Non-pigmented ciliary epithelial cell (primary cell): ENCODE measurements at places on chromosomes 16 and 17.

DNA sequence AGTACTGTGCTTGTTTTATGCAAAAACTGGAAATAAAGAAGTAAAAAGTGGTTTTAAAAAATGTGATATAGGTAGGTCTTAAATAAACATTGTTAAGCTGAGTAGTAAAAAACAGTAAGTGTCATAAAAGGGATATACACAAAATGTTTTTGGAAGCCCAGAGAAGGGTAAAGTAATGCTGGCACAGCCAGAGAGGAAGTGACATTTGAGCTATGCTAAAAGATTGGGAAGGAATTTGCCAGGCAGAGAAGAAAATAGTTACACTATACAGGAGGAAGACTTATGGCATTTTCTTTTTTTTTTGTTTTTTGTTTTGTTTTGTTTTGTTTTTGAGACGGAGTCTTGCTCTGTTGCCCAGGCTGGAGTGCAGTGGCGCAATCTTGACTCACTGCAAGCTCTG is 40.8 kb upstream of the TAOK1 start:
- no peak for DNase-seq

DNA sequence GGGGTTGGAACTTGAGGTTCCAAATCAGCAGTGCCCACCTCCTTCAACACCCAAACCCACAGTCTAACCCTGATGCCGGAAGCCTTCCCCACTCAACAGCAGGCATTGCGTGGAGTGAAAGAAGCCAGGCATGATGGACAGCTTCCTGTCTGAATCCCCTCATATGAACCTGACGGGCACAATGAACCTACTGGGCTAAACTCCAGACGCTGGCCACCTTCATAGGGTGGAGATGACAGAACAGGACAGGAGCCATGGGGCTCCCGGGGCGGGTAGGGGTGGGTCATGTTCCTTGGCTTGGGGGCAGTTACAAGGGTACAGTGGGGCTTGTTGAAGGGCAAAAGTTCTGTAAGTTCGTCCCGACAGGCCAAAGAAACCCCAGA is 460 bp upstream of the HSBP1 start:
- no peak for DNase-seq

DNA sequence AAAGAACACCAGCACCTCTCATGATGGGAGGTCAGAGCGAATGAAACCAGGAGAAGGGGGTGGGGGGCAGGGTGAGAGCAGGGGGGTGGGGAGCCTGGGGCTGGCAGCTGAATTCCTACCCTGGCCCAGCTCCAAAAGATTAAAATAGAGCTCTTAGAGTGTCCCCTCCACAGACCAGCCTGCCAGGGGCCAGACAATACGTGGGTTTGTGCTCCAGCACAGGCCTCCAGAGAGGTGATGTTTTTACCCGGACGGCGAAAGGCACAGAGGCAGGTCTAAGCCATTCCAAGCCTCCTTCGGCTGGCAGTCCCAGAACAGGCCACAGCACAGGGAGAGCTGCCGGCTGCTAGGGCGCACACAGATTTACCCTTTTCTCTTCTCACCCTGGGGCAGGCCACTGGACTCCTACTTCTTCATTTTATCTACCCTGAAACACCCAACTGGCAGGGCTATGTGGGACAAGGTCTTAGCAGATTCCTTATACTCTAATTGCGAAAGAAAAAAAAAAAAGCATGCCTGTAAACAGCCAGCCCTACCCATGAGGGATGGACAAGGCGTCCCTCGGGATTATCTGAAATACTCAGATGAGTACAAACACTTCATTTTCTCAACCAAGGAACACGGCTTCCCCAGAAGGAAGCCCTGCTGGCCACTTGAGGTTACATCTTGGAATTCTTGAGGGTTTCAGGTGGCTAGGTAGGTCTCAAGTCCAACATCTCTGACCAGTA is 71.9 kb upstream of the NOG start:
- DNase-seq, result no peak

- no peak for DNase-seq
These were observed 623 bp downstream of the MBTPS1 start for GRCh38 chr16:84115919-84116719.

DNA sequence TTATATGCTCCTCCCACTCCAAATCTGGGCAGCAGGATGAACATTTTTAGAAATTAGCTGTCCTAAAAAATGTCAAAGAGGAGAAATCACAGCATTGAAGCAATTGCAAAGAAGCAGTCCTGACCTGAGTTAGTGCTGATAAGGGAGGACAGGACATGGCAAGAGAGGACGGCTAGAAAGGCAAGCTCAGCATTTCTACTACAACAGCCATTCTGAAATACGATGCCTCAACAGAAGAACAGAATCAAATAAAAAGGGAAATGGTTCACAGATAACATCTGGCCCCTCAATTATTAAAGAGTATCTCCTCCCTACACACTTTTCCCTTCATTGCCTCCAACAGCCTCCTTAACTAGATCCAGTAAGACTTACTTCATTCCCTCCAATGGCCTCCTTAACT is 18.3 kb downstream of the VPS53 start:
- no peak for DNase-seq

DNA sequence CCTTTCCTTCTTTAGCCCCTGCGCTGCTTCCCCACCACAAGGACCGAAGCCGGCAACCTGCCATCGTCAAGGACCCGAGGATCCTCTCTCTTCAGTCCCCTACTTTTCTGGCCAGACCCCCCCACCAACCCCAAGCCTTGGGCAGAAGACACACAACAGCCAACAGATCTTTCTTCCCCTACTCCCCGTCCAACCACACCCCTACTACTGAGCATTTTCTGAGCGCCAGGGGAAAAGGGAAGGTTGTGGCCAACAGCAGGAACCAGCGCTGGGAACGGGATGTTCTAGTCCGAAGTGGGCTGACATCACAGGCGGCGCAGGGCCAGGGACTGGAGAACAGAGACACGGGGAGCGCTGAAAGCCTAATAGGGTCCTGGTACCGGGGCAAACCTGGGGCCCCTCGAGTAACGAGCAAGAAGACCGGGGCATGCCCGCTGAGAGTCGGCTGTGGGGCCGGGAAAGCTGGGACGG is 528 bp downstream of the PER1 start:
- no peak for DNase-seq

GRCh38 chr16:83220066-83220465 is 587.7 kb upstream of the HSBP1 start:
- no peak for DNase-seq

GRCh38 chr17:38703742-38704605 is 1.1 kb upstream of the MLLT6 start:
- DNase-seq, result no peak

DNA sequence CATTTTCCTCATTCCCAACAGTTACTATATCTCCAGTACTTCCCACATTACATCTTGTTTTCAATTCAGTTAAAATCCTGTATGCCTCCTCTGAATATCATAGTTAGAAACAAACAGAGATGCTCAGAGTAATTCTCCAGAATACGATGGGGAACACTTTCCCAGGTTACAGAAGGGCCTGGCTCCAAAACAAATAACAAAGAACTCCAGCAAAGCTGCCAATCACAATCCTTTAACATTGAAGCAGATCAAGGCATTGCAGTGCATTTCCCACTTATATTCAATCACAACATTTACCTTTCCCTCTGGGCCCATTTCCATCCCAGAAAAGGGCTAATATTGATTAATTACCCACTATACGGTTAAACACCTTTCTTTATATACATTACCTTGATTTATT is 29.4 kb upstream of the PMFBP1 start:
- DNase-seq, result no peak

DNA sequence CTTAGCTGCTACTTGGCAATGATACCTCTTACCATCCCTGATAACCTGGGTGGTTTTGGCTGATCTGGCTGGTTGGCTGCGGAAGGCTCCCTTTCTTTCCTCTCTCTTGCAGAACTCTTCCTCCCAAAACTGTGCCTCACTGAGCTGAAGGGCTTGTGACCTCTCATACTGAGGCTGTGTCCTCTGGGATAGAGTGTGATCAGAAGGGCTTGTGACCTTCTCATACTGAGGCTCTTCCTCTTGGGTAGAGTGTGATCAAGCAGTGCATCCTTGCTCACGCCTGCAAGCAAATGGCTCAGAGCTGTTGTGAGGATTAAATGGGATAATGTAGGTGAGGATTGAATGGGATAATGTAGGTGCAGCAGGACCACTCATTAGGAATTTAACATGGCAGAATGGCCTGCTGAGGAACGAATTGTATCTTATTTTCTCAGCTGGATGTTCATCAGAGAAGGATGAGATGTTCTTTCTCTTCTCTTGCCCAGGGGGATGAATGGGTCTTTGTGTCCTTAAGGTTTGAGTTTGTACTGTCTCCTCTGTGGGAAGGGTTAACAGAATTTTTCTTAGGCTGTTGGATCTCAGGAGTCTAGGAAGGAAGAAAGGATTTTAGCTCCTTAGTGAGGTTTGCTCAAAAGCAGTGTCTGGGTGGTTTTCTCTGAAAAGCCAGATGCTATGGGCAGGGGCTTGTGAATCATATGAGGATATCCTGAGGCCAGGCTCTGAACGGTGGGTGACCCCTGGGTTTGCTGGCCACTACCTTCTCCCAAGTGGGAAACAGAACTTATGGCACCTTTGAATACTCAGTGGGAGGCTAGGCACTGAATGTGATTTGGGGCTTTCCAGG is 130.0 kb upstream of the HS3ST2 start:
- no peak for DNase-seq

DNA sequence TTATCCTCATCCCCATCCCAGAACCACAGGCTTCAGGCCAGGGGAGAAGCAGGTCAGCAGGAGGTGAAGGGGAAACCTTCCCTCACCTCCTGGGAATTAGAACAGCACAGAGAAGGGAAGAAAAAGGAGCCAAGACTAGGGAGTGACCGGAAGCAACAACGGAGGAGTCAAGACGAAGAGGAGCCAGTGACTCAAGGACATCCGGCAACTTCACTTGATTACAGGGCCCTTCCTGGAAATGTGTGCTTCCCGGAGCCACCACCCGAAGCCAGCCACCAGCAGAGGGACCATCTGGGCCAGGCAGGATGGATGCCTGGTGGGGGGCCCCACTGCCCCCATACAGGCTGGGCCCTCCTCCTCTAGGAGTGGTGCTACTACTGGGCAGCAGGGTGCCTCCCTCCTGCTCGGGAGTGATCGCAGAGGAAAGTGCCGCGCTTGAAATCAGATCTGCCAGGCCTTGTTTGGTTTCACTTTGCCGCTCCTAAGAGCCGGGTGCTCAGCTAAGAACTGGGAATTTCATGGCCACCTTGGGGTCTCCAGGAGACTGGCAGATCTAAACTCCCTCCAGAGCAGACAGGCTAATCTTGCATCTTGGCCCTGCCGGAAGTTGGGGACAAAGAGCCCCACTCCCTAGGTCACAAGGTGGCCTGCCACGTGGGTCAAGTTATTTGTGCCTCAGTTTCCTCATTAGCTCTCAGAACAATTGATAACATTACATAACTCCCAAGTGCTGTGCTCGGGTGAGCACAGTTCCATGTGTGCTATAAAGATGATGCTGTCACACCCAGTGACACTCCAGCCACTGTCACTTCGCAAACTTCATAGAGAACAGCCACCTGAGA is 6.6 kb downstream of the CDC42EP4 start:
- DNase-seq, result no peak

DNA sequence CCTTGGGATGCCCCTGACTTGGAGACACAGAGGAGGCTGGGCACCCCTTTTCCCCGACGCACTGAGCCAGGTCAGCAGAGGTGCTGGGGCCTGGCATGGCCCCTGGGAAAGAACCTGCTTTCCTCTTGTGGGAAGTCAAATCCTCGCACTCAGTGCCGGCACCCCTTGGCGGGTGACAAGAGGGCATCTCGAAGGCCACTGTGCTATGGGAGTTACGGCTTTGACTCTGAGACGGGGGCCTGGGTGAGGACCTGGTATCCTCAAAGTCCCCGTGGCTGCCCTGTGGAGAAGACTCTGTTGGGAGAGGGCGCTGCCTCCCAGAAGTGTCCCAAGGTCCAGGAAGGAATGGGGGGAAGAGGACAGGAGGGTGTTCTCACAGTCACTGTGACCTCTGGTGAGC is 117.0 kb downstream of the METRNL start:
- DNase-seq, result no peak

DNA sequence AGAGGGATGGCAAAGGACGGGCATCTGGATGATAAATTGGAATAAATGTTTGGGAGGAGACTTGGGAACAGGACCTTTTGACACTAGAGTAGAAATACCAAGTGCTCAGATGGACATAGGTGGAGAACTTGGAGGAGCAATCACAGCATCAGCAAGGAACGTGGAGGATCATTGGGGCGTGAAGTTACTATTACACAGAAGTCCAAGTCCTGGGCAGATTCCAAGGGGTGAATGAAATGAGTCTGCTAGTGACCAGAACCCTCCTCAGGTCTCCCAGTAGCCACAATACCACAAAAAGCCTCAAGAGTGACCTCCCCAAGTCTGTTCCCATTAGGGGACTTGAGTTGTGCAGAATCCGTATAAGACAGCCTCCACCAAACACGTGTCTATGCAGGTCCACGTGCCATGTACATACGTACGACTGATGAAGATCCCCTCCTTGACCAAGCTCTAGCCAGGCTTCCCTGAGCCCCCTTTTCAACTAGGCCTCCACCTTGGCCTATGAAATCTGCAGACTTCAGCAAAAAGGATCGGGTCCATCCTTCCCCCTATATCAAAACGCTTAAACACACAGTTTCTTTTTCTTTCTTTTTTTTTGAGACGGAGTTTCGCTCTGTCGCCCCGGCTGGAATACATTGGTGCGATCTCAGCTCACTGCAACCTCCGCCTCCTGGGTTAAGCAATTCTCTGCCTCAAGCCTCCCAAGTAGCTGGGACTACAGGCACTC is 2.2 kb downstream of the C17orf67 start:
- no peak for DNase-seq

DNA sequence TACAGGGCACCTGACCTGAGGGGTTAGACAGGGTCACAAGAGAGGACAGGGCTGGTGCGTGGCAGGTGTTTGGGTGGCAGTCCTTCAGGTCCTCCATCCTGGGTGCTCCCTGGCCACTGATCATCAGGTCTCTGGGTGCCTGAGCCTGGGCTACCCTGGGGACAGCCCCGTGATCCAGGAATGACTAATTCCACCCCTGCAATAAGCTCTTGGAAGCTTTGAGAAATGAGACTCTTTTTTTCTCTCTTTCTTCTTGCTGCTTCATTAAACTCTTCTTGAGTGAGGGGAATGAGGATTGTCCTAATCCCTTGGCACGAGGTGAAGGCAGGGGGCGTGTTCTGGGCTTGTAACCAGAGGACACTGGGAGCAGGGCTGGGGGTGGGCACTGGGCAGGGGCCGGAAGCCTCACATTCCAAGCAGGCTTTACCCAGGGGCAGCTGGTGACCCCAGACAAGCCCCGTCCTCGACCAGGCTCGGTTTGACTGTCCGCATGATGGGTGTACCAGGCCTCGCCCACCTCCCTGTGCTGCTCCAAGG is 21.4 kb upstream of the SPNS2 start:
- DNase-seq, result no peak

DNA sequence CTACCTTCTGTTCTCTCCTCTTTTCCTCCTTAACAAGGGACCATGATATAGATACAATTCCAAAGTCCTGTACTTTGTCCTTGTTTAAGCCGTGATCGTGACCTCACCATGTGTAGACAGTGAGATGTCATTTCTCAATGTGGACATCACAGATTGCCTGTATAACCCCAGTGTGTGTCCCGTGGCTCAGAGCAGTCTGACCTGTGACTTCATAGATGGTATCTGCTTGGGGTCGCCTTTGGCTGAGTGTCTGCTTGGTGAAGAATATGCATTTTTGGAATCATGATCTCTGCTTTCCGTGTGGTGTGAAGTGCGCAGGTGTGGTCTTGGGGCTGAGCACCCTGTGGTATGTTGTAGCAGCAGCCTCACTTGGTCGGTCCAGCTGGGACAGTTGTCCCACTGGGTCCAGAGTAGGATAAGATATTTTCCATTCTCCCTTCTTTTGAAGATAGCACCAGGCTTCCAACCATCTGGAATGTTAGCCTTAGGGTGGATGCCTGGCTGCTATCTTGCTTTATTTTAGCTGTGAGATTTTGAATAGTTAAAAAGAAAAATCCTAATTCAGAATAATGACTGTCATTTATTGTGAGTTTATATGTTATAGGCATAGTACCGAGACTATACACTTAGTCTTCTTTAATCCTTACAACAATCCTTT is 13.4 kb downstream of the MSI2 start:
- no peak for DNase-seq
